ENCODE measurements at places on chromosomes 3 and 15. TPM values are rescaled to one million over a fixed set of nuclear protein-coding genes. Genes with fewer than 3 reads are reported as not detected.

GRCh38 chr15:88832820-88833730 is 29.8 kb downstream of the ACAN start:
- DNase-seq = no peak

DNA sequence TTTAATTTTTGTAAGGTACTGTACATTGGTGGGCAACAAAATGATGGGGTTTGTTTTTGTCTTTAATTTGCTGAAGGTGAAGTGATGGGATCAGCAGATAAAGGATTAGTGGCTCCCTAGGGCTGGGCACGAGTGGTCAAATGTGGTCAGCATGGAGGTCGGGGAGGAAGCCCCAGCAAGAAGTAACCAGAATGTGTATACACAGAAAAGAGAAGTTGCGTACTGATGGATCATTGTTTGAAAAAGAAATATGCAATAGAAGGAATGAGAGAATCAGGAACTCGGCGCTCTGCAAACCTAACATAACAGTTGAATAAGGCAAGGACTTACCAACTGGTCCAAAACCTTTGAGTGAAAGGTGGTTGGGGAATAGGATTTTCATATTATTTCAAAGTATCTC is 1.5 kb downstream of the TMOD2 start:
- no peak for DNase-seq

DNA sequence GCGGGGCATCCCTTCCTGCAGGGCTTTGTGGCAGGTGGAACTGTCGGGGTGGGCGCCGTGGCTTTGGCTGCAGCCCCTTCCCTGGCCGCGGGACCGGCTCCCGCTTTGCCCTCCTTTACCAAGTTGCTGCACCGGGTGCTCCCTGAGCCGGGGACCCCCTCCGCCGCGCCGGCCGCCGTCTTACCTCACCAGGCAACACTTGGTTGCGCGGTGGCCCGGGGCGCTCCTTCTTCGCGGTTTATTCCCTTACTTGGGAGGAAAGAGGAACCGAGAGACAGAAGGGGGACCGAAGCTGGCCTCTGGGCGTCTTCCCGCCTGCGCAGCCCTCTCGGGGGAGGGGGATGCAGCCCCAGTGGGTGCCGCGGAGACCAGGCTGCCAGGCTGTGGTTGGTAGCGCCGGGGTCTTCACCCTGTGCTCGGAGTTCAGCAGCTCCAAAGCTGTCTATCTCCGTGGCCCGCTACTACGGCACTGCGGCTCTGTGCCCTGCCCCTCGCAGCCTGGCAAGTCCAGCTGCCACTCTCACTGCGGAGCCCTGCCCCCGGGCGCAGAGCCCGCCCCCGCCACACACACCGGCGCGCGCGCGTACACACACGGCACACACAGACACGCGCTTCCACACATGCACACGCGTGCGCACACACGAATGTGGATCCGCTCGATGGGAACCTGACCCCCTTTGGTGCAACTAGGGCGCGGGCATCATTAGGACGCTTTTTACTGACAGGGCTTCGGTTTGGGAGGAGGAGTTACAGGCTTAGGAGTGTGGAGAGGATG is at the start of gene DGKG:
Gene DGKG (minus strand): TSS at position 473 of the 775 bp plus-strand sequence. CDS start 41,775 bp downstream, outside the sequence.
- DNase-seq = peak; percentile 64

DNA sequence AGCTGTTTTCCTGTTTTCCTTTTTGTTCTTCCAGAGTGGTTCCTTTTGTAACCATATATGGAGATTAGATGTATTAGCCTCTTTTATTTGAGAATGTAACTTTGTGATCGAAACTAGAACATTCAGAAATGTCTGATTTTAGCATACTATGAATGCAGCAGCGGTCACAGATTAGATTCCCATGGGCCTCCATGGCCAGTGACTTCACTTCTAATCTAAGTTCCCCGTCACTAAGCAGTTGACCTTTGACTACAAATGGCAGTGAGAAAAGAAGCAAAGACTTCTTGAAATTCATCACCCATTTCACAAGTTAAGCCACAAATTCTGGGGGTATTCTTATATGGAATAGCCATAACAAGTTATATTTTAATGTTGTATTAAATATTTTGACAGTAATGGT is 114.6 kb upstream of the FLNB start:
- DNase-seq = no peak

- DNase-seq = no peak
These were observed 64.7 kb upstream of the XCR1 start for GRCh38 chr3:46091741-46092701.

DNA sequence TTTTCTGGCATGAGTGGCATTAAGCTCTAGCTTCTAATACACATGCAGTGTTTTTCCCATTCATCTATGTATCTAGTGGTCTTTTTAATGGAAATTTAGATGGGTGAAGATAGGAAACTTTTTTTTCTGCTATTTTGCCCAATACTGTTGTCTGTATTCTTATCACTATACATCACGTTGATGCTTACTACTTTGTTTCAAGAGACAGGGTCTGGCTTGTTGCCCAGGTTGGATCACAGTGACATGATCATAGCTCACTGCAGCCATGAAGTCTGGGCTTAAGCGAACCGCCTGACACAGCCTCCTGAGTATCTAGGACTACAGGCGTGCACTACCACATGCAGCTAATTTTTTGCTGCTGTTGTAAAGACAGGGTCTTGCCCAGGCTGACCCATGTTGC is 84.6 kb downstream of the PEAK1 start:
- DNase-seq = peak; percentile 6

GRCh38 chr3:27147215-27147614 is 222.0 kb downstream of the NEK10 start:
- peak; percentile 34 for DNase-seq

DNA sequence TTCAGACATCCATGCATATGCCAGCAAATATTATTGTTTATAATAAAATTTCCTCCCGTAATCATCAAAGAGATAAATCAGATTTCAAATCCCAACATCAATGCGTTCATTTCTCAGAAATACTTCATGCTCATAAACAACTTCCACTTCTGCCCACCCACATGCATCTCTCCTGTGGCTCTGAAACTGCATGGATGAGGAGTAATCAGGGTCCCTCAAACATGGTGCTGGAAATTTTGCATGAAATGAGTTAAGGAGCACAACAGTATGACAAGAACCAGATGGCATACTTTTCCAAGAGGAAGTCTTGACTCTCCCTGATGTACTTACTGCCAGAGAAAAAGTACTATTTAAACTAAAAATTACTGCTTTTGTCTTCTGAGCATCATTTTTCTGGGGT is 26.9 kb upstream of the MFSD1 start:
- DNase-seq = no peak

DNA sequence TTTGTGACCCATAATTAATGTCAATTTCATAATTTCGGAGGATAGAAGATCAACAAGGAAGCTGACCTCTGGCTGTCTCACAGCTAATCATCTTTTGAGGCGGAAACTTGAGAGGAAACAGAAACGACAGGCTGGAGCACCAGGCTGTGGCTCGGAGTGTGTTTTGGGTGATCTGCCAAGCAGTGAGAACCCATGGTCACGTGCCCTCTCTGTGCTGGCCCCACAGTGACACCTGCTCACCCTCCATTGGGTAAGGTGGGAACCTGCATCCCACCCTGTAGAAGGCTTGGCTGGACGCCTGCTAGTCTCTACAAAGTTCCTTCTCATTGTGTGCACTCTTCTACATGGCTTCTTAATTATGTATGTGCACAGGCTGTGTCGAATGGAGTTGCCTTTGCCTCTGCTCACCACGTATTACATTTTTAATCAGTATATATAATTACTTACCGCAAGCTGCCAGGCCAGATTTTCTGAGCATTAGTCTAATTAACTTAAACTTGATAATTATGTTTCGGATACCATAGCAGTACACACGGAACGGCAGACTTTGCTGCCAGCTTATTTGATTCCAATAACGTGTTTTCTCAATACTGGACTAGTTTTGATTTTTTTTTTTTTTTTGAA is 719.4 kb upstream of the CFAP20DC start:
- no peak for DNase-seq

GRCh38 chr3:43921056-43921648 is 230.4 kb downstream of the ABHD5 start:
- no peak for DNase-seq

GRCh38 chr3:155302891-155303290 is 9.4 kb upstream of the STRIT1 start:
- DNase-seq = no peak

- DNase-seq = no peak
These were observed 3.4 kb downstream of the ANKRD28 start for GRCh38 chr3:15794303-15794771.

- DNase-seq = no peak
These were observed 303.6 kb upstream of the ARPP21 start for GRCh38 chr3:35335703-35336102.

GRCh38 chr3:173429076-173429475 is 31.5 kb downstream of the NLGN1 start:
- no peak for DNase-seq

DNA sequence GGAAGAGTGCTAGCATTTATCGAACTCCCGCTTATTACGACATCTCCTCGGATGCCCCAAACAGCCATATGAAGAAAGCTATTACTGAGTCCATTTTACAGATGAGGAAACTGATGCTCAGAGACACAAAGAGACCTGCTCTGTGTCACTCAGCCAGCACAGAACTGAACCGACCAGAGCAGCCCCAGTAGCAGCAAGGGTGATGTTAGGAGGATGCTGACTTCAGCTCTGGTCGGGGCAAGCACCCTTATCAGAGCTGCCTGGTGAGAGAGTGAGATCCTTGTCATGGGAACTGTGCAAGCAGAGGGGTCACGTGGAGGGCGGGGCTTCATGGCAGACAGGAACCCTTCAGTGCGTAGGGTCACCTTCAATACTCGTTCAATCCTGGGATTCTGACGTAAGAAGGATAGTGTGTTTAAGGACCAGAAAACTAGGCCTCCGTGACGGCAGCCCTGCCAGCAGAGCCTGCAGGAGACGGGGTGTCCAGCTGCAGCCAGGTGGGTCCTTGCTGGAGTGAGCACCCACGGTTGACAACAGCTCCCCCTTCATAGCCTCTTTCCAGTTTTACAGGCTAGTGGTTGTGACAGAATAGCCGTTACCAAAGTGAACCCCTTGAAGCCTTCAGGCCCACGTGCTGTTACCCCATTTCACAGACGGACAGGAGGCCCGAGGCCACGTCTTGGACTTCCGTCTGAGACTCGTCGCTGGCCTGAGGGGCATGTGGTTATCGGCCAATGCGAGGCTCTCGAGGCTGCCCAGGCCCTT is 12.0 kb upstream of the IQSEC1 start:
- DNase-seq = no peak

Gene BCL2A1
- not detected for total RNA-seq

Gene MELTF
- 12.9 TPM for total RNA-seq

Gene CDHR4
- 0.10 TPM for total RNA-seq

Gene TLR9
- total RNA-seq = not detected

Gene SLC25A20
- total RNA-seq = 23.4 TPM

Gene MORC1
- total RNA-seq = not detected

Gene SEMA3F
- total RNA-seq = 22.9 TPM

Gene THRB
- total RNA-seq = not detected
